ENCODE measurements at places on chromosomes 7 and 10. TPM values are rescaled to one million over a fixed set of nuclear protein-coding genes. Genes with fewer than 3 reads are reported as not detected.

Gene TMEM229A
- total RNA-seq: not detected

Gene SPDYE2
- not detected for total RNA-seq

Gene SLC26A5
- total RNA-seq: not detected

Gene SFTPA2
- total RNA-seq: 0.86 TPM

Gene EPHB4
- 63.7 TPM for total RNA-seq

Gene EGR2
- 0.68 TPM for total RNA-seq

Gene EBF3
- not detected for total RNA-seq

DNA sequence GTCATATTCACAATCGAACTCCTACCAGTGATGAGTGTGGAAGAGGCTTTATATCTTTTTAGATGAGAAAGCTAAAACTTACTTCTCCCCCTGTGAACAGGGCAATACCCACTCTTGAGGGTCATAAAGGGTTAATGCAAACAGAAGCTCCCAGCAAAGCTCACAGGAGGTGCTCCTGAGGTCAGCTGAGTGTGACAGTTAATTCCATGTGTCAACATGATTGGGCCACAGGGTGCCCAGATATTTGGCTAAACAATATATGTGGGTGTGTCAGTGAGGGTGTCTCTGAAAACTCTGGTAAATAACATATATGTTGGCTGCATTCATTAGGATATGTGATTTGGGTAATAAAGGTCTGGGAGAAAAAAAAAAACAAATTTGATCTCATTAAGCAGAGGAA lies 86.0 kb downstream of the HIP1 start:
- no peaks in the 10 kb centered on the region for H3K4me1 ChIP-seq
- no peak overlapping the region for H3K4me3 ChIP-seq
- no peak for DNase-seq
- no peaks in the 10 kb centered on the region for H3K36me3 ChIP-seq
- no peak overlapping the region for H3K27ac ChIP-seq
- H3K27me3 ChIP-seq: no peaks in the 10 kb centered on the region

DNA sequence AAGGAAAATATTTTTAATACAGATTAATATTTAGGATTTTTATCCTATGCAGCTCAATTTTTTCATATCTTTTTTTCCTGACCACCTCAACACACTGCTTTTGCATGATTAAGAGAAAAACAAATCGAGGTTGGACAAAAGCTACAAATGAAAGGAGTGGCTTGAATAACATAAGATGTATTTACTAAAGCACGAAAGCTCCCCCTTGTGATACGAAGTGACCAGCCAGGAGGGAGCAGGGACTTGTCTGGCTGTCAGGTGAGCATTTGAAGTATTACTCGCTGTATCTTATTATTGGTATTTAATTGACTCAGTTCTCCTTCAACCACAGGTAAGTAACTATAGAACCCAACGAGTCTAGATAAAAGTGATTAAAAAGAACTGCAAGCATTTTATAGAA lies 265.2 kb upstream of the PHF14 start:
- no peaks in the 10 kb centered on the region for H3K36me3 ChIP-seq
- H3K4me1 ChIP-seq: peaks cover 9% of the 10 kb centered on the region
- no peak overlapping the region for H3K27ac ChIP-seq
- no peak overlapping the region for H3K4me3 ChIP-seq
- peak; percentile 48 for DNase-seq

- no peak overlapping the region for H3K27ac ChIP-seq
- H3K4me1 ChIP-seq: peaks cover 11% of the 10 kb centered on the region
- no peaks in the 10 kb centered on the region for H3K27me3 ChIP-seq
- no peak overlapping the region for H3K4me3 ChIP-seq
- peaks cover 48% of the 10 kb centered on the region for H3K36me3 ChIP-seq
These were observed 3.9 kb upstream of the NRF1 start for GRCh38 chr7:129607471-129608120.

DNA sequence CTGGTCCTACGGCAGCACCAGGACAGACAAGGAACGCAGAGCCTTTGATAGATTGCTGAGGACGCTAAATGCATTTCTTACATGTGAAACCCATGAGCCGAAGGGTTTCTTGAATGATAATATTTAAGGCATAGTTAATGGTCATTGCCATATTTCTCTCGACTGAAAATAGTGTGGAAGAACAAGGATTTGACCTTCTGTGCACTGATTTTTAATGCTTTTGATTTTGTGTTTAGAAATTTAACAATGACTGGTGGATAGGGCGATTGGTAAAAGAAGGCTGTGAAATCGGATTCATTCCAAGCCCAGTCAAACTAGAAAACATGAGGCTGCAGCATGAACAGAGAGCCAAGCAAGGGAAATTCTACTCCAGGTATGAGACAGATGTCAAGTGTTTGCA lies 150.8 kb downstream of the NSUN6 start:
- H3K27ac ChIP-seq: no peak overlapping the region
- DNase-seq: no peak
- H3K4me1 ChIP-seq: no peaks in the 10 kb centered on the region
- no peak overlapping the region for H3K4me3 ChIP-seq

- H3K36me3 ChIP-seq: no peaks in the 10 kb centered on the region
- peaks cover 100% of the 10 kb centered on the region for H3K27me3 ChIP-seq
- H3K4me3 ChIP-seq: no peak overlapping the region
- no peak overlapping the region for H3K27ac ChIP-seq
- H3K4me1 ChIP-seq: no peaks in the 10 kb centered on the region
These were observed 76.2 kb upstream of the UNC5B start for GRCh38 chr10:71136036-71136721.

GRCh38 chr7:116395141-116395791 lies 104.3 kb upstream of the CAV2 start:
- peak; percentile 41 for DNase-seq
- H3K4me1 ChIP-seq: peaks cover 32% of the 10 kb centered on the region
- H3K27me3 ChIP-seq: no peaks in the 10 kb centered on the region
- no peaks in the 10 kb centered on the region for H3K36me3 ChIP-seq

GRCh38 chr7:106982415-106982814 lies 62.1 kb upstream of the PRKAR2B start:
- H3K36me3 ChIP-seq: no peaks in the 10 kb centered on the region
- H3K27me3 ChIP-seq: no peaks in the 10 kb centered on the region
- no peak for DNase-seq
- H3K4me1 ChIP-seq: no peaks in the 10 kb centered on the region
- H3K27ac ChIP-seq: no peak overlapping the region

GRCh38 chr10:4848356-4849041 lies 22.5 kb downstream of the AKR1E2 start:
- peak overlapping the region; percentile 72 for H3K27ac ChIP-seq
- H3K36me3 ChIP-seq: peaks cover 21% of the 10 kb centered on the region
- H3K4me3 ChIP-seq: no peak overlapping the region
- no peak for DNase-seq
- H3K27me3 ChIP-seq: no peaks in the 10 kb centered on the region

GRCh38 chr10:11335167-11335652 lies 276.2 kb downstream of the USP6NL start:
- no peak overlapping the region for H3K27ac ChIP-seq
- DNase-seq: no peak
- H3K4me1 ChIP-seq: no peaks in the 10 kb centered on the region
- H3K36me3 ChIP-seq: no peaks in the 10 kb centered on the region

DNA sequence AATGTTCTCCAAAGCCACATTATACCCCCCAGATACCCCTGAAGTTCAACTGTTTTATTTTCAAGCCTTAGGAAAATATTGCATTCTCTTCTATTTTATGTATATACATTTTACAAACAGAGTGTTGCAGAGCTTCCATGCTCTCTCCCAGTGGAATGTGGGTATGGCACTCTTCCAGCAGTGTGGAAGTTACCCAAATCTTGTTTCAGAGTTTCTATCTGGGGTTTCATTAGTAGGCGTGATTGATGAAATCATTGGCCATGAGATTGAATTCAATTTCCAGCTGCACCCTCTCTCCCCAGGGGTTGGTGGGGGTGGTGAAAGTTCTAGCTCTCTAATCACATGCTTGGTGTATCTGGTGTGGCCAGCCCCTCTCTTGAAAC lies 350.4 kb downstream of the RPS24 start:
- H3K4me1 ChIP-seq: no peaks in the 10 kb centered on the region
- no peak for DNase-seq
- H3K4me3 ChIP-seq: no peak overlapping the region
- no peak overlapping the region for H3K27ac ChIP-seq
- H3K27me3 ChIP-seq: peaks cover 10% of the 10 kb centered on the region
- no peaks in the 10 kb centered on the region for H3K36me3 ChIP-seq

GRCh38 chr7:117014673-117015133 lies 61.4 kb downstream of the ST7 start:
- no peaks in the 10 kb centered on the region for H3K36me3 ChIP-seq
- no peak overlapping the region for H3K27ac ChIP-seq
- H3K4me3 ChIP-seq: no peak overlapping the region

GRCh38 chr10:89879121-89879520 lies 177.7 kb downstream of the KIF20B start:
- no peak for DNase-seq
- no peak overlapping the region for H3K4me3 ChIP-seq
- no peaks in the 10 kb centered on the region for H3K27me3 ChIP-seq
- no peak overlapping the region for H3K27ac ChIP-seq
- no peaks in the 10 kb centered on the region for H3K4me1 ChIP-seq
- H3K36me3 ChIP-seq: no peaks in the 10 kb centered on the region

- H3K27ac ChIP-seq: no peak overlapping the region
- peaks cover 10% of the 10 kb centered on the region for H3K36me3 ChIP-seq
- H3K27me3 ChIP-seq: no peaks in the 10 kb centered on the region
These were observed 4.4 kb upstream of the ST7 start for GRCh38 chr7:116948934-116949333.

DNA sequence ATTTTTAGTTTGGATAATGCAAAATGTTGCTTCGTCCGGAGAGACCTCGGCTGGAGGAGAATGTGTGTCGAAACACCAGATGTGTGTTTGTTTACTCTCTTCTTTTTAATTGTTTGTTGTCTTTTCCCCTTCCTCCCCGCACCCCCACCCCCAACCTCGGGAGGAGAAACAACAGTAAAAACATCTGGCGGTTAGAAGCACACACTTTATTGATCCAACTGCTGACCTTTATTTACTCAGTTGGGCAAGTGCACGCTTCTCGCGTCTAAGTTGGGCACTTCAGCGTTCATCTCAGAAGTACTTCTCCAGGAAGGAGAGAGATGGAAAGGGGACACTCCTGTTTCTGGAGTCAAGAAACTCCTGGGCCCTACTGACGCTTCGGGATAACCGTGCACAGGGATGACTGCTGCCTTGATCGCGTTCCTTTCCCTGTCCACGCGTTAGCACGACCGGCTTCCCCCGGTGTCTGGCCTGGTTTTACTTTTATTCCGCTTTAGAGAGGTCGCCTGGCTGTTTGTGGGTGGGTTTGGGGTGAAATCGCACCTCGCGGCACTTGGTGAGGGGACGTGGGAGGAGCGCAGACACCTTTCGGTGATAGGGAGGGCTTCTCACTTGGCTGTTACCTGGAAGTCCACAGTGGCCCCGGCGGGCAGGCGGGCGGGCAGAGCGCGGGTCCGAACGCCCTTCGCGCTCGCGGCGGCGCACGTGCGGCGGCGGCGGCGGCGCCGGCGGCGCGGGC lies 168.3 kb upstream of the PPP1R3A start:
- H3K4me1 ChIP-seq: peaks cover 17% of the 10 kb centered on the region
- peaks cover 31% of the 10 kb centered on the region for H3K36me3 ChIP-seq
- peak; percentile 3 for DNase-seq
- peak overlapping the region; percentile 85 for H3K27ac ChIP-seq

DNA sequence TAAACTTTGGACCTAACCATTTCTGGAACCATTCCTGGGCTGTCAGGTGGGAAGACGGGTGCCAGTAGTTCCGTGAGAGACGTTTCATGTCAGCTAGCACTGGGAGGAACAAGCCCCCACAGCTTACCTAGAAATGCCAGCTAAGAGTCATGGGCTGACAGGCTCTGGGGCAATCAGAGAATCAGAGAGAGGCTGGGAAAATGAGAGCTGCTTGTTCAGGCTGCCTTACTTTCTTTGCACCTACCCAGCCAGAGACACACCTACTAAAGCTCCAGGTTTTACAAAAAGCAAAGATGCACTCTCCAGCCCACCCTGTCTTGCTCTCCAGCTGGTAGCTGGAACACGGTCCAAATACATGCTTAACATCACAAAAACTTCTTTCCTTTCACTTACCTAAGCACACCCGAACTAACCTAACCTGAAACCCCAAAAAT lies 688 bp downstream of the PTN start:
- no peak for DNase-seq
- H3K4me1 ChIP-seq: peaks cover 6% of the 10 kb centered on the region
- peak overlapping the region; percentile 27 for H3K4me3 ChIP-seq

- no peak for DNase-seq
- no peaks in the 10 kb centered on the region for H3K27me3 ChIP-seq
- no peak overlapping the region for H3K4me3 ChIP-seq
- no peaks in the 10 kb centered on the region for H3K36me3 ChIP-seq
These were observed 52.0 kb downstream of the TCERG1L start for GRCh38 chr10:131259535-131259934.

- no peaks in the 10 kb centered on the region for H3K36me3 ChIP-seq
- no peak overlapping the region for H3K4me3 ChIP-seq
- no peak overlapping the region for H3K27ac ChIP-seq
- H3K27me3 ChIP-seq: no peaks in the 10 kb centered on the region
- no peaks in the 10 kb centered on the region for H3K4me1 ChIP-seq
These were observed 562.2 kb upstream of the FOXK1 start for GRCh38 chr7:4119848-4120247.

GRCh38 chr7:5428478-5429252 lies 5.0 kb upstream of the TNRC18 start:
- peak; percentile 71 for DNase-seq
- peaks cover 24% of the 10 kb centered on the region for H3K4me1 ChIP-seq
- peaks cover 75% of the 10 kb centered on the region for H3K36me3 ChIP-seq

- H3K27ac ChIP-seq: no peak overlapping the region
- peak; percentile 78 for DNase-seq
- H3K4me3 ChIP-seq: no peak overlapping the region
- H3K36me3 ChIP-seq: no peaks in the 10 kb centered on the region
- H3K4me1 ChIP-seq: peaks cover 25% of the 10 kb centered on the region
These were observed 21.7 kb upstream of the MALSU1 start for GRCh38 chr7:23277359-23277989.

DNA sequence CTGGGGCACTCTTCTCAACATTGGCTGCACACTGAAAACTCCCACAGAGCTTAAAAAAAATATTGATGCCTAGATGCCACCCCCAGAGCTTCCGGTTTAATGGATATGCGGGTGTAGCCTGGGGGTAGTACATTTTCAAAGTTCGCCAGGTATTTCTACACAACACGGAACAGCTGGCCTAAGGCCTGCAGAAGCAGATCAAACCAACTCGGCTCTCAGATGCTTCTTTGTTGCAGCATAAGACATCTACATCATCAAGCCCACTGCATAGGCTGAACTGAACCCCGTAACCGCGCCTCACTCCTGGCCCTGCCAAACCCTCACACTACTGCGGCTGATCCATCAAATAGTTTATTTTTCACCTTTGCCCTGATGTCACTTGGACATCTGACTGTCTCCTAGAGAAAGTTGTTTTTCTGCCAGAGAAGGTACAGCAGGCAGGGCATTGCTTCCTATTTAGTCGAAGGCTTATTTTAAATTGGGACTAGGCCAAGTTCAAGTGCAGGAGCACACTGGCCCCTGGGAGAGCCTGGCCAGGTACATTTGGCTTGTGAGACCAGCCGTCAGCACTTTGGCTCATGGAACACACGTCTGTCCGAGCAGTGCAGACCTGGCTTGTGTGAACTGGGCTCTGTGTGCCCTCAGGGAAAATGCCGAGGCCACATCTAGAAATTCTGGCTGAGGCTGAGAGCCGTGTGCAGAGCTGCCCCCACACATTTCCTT lies 113.3 kb downstream of the TACC2 start:
- no peak overlapping the region for H3K27ac ChIP-seq
- no peaks in the 10 kb centered on the region for H3K4me1 ChIP-seq
- H3K4me3 ChIP-seq: no peak overlapping the region
- DNase-seq: no peak
- H3K36me3 ChIP-seq: no peaks in the 10 kb centered on the region
